C1 segment of cervical spinal cord (tissue), 14 donors: ENCODE measurements at places on chromosomes 7 and 10.

- no peak for DNase-seq
Measured at GRCh38 chr7:107980671-107981190, 22.2 kb downstream of the LAMB1 start.

DNA sequence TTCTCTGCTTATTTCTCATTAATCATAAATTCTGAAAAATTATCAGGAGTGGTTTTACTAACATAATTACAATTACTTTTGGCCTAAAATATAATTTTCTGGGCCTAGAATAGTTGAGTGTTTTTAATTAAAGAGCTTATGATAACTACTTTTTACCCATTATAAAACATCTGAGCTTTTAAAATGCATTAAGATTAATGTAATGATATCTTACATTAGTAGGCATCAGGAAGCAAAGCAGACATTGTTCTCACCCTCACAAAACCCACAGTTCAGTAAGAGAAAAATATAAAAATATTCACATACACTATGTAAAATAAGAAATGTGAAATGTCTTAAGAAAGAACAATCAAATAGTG, 443.7 kb upstream of the SEMA3A start:
- DNase-seq = no peak

GRCh38 chr10:5574642-5575131, 49.9 kb downstream of the CALML3 start:
- no peak for DNase-seq

- DNase-seq = no peak
Measured at GRCh38 chr7:137878333-137878961, 31.7 kb upstream of the DGKI start.

GRCh38 chr10:109480836-109481235, 442.5 kb downstream of the XPNPEP1 start:
- DNase-seq = no peak
